C1 segment of cervical spinal cord (tissue), 14 donors: ENCODE measurements at places on chromosomes 11 and 22.

- DNase-seq, result no peak
Observed at GRCh38 chr11:82776377-82776776, 42.7 kb upstream of the FAM181B start.

DNA sequence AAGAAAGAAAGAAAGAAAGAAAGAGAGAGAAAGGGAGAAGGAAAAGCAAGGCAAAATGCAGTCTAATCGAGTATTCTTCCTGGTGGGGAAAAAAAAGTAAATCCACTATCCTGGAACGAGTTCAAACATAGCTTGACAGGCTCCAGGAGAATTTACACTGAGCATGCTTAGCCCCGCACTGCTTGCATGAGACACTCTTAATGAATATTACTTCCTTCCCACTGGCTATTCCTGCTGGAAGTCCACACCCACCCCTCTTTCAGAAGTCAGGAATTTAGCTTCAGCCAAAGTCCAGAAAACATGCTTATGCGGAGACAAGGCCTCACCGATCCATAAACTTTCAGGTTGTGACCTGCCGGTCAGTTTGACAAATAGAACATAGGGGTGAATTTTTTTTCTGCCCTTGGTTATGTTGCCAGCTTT lies 251.8 kb upstream of the BLID start:
- DNase-seq, result no peak

DNA sequence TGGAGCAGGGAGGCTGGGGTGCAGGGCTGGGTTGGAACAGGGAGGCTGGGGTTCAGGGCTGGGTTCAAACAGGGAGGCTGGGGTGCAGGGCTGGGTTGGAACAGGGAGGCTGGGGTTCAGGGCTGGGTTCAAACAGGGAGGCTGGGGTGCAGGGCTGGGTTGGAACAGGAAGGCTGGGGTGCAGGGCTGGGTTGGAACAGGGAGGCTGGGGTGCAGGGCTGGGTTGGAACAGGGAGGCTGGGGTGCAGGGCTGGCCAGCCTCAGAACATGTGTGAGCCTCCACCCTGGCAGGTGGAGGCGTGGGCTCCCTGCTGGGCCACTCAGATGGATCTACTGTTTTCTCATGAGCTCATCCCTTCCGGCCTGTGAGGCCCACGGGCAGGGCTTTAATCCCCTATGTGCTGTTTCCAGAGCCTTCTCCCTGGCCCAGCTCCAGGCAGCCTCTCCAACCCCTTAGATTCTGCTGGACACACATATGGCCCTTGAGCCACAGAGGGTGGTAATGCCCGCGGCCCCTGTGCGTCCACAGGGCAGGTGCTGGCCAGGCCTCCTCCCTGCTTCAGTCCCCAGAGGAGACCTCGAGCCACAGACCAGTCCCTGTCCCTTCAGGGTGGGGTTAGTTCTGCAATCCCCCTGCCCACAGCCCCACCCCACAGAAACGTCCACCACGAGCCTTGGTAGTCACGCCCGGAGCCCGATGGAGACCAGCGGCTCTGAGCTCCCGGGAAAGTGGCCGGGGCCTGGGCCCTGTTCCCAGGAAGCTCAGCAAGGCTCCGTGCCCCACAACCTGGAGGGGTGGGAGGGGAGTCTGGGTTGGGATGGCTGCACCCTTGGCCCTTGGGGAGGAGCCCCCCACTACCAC lies 197.9 kb downstream of the BRD1 start:
- no peak for DNase-seq

DNA sequence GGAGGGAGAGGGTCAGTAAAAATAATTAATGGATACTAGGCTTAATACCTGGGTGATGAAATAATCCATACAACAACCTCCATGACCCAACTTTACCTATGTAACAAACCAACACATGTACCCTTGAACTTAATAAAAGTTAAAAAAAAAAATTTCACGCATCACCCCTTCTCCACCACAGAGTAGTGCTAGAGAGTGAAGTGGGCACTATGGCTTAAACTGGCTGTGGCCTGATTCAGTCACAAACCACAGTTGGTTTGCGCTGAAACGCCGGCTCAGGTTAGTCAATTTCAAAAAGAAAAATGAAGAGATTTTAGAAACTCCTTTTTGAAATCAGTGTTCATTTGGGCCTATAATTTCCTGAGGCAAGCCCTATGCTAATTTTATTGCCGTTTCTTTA lies 144.3 kb downstream of the TRPC6 start:
- no peak for DNase-seq

GRCh38 chr11:115161876-115162275 lies 342.3 kb downstream of the CADM1 start:
- DNase-seq, result no peak

DNA sequence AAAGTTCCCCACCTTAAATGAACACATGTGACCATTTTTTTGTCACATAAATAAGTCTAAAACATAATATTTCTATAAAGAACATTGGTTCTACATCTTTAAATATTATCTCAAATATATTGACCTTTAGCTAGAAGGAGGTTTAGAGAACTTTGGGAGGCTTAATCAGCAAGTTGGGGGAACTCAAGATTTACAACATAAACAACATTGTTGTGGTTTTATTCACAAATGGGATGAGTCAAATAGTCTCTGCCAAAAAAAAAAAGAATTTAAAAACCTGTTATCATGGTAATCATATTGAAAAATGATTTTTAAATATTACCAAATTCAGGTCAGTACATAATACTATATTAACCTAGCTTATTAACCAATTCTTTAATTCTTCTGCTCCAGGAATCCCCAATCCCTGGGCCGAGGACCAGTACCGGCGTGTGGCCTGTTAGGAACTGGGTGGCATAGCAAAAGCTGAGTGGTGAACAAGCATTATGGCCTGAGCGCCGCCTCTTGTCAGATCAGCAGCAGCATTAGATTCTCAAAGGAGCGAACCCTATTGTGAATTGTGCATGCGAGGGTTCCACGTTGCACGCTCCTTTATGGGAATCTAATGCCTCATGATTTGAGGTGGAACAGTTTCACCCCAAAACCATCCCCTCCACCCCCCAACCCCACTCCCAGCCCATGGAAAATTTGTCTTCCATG lies 98.2 kb downstream of the RDX start:
- DNase-seq, result no peak

GRCh38 chr11:40130427-40130826 lies 1329.0 kb downstream of the LRRC4C start:
- DNase-seq, result peak; percentile 3

DNA sequence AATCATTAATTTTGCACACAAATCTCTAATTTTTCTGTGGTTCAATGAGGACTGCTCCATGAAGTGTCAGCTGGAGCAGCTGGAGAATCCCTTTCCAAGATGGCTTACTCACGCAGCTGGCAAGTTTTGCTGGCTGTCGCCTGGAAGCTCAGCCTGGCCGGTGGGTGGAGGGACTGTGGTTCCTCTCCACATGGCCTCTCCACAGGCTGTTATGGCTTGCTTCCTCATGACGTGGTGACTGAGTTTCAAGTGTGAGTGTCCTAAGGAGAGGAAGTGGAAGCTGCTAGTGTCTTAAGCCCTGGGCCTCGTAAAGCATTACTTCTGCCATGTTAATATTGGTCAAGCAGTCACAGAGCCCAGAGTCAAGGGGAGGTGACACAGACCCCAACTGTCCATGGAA lies 14.0 kb upstream of the NRIP3 start:
- peak; percentile 17 for DNase-seq

- no peak for DNase-seq
Observed at GRCh38 chr11:73468590-73469161, 92.5 kb downstream of the RELT start.

- DNase-seq, result no peak
Observed at GRCh38 chr11:71199226-71199820, 53.1 kb downstream of the SHANK2 start.

DNA sequence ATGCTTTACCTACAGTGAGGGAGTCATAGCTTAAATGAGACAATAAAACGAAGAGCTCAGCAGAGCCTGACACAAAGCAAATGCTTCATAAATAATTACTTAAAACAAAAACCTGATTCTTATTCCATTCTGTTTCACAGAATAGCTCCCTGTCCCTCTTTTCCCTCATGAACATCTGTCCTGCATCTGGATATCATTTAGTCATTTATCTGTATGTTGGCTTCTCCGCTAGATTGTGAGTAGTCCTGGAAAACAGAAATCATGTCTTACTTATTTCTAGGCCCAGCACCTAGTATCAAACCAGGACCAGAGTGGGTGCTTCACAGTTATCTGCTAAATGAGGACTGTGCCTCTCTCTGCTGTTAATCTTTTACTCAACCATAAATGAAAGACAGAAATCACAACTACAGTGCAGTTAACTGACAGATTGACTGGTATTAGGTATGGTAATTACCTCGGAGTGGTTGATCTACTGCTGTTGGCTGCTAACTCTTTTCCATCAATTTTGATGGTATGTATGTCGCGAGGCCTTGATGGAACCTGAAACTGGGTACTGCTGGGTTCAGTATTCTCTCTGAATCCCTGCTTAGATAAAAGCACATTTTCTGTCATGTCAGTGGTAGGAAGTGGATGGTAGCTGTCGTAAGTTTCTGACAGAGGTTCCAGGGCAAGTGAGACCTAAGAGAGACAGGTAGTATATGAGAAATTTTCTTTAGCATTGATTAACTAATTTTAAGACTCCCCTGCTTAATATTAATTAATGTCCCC lies 31.5 kb downstream of the C2CD3 start:
- no peak for DNase-seq

DNA sequence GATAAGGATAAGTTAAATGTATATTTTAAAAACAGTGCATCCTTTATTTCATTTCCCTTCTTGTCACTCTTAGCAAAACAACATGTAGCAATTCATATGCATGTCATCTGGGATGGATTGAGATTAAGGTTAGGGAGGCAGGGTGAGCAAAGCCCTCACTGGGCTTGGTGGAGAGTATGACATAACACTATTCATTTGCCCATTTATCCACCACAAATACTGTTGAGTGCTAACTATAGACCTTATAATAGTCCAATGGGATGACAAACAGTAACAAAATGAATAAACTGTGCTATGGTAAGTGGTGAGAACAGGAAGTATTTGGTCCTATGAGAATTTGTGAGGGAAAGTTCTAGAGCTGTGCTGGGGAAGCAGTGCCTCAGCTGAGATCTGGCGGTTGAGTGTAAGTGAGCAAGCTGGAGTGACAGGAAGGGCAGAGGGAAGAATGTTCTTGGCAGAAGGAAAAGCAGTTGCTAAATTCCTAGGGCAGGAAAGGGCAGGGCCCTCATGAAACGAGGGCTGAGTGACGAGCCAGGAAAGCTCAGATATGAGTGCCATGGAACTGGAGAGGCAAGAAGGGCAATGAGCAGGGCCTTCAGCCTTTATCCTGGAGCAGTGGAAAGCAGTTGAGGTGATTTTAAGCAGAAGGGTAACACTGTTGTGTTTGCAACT lies 6.7 kb downstream of the HSD17B12 start:
- DNase-seq, result no peak

DNA sequence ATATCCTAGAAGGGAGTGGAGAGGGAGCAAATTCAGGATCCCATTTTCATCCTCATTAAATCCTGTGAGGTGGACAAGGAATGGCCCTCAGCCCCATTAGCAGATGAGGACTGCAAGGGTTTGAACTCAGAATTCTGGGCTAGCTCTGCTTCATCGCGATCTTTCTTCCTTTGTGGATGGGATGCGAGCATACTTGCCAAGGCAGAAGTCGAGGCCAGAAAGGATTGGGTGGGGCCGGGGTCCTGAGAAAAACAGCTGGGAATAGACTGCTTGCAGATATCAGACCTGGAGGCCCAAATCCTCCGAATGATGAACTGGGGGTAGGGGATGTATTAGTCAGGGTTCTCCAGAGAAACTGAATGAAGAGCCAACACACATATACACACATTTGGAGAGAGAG lies 179.0 kb downstream of the CHST1 start:
- DNase-seq, result no peak

- no peak for DNase-seq
Observed at GRCh38 chr11:94153320-94153719, 24.7 kb downstream of the PANX1 start.

DNA sequence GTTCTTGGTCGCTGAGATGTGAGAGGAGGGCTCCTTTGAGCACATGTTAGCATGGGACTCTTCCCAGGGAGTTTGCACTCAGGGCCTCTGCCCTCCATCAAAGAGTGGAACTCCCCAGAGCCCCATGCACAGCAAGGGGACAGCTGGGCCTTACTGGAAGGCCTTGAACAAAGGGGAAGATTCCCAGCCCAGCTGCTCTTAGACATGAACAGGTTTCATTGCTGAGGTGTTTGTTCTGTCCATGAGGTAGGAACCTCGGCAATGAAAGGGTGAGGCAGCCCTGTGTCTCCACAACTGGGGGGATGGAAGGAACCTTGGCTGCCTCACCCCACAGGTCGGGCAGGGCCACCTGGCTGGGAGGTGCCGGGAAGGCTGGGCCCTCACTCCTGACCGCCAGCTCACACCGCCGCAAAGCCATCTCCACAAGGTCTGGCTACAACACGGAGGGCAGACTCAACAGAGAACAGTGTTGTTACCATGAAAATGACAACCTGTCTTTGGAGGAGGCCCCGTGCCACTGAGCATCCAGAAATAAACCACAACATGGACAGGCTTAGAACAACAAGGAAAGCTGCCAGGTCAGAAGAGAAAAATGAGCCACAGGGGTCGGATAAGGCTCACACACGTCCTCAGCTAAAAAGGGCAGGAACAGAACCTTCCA lies 3.2 kb downstream of the DERL3 start:
- DNase-seq, result no peak

DNA sequence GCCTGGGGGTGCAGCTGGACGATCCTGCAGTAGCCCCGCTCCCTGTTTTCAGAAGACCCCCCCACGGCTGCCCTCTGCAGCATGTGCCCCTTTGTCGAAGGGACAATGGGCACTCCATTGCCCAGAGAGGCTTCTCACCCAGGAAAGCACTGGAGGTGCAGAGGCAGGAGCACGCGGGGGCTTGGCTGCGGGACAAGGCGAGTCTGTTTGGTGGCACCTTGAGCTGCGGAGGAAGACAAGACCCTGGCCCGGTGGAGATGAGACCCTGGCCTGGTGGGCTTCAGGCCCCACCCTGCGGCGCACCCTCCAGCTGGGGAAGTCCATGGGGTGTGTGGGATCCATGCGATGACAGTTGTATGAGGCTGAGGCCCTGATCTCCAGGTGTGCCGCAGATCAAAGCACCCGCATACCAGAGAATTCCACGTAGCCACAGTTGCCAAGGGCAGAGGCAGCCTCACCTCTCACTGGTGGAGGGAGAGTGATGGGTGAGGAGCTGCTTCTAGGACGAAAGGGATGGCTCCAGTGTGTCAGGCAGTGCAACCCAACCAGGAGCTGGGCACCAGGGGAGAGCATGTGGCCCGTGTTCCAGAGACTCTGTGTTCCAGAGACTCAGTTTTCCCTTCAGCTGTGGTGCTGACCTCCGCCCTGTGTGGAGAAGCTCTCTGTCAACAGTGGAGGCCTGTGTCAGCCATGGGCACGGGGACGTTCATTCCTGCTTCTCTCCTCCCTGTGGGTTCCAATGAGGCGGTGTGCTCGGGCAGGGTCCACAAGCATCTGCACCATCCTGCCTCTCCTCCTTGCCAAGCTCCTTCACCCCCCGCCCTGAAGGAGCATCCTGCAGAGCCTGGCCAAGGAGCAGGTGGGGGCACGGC lies 10.0 kb downstream of the TBX1 start:
- no peak for DNase-seq
